ENCODE measurements at places on chromosomes 3 and 15. TPM values are rescaled to one million over a fixed set of nuclear protein-coding genes. Genes with fewer than 3 reads are reported as not detected.

The XCR1 gene
- total RNA-seq: not detected

The UROC1 gene
- not detected for total RNA-seq

GRCh38 chr3:96319166-96319565 lies 495.2 kb upstream of the EPHA6 start:
- DNase-seq: no peak

GRCh38 chr15:99562238-99562637 lies 3.5 kb upstream of the MEF2A start:
- DNase-seq: no peak

DNA sequence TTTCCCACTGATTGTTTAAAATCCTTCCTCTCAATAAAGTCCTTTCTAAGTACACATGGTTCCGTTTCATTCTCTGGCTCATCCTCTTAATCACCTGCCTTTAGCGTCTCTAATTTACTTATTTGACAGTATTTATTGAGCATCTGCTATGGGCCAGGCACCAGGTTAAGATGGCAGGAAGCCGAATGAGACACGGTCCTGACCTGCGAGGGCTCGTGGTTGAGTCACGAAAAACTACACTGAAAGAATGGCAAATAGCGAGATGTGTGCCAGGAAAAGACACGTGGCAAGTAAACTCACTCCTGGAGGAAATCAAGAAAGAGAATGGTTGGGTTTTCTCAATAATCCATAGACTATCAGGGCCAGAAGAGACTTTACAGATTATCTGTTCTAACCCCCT lies 60.9 kb downstream of the HES1 start:
- no peak for DNase-seq

The POLG gene
- total RNA-seq: 56.7 TPM

DNA sequence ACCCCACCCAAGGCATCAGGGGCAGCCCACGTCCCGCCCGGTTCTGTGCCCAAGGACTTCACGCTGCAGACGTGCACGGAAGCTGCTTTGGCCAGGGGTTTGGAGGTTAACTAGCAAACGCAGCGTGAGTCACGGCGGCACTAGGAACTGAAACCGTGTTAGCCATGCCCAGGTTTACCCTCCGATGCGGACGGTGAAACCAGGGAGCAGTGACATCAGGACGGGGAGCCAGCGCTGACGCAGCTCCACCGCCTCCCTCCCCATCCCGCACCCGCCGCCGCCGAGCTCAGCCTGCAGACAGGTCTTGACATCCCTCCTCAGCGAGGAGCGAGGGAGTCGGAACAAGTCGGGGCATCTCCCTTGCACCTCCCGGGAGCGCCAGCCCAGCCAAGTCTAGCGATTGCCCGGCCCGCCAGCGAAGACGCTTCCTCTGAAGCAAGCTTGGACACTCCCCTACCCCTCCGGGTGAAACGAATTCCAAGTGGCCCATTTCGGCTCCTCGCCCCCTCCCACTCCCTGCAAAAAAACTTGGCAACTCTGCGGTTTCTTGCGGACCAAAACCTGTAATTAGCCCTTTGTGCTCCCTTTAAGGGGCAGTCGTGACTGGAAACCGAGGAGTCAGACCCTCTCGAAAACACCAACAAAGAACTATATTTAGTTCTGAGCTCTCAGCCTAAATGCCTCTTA lies 1.4 kb upstream of the RAP2B start:
- peak; percentile 94 for DNase-seq

DNA sequence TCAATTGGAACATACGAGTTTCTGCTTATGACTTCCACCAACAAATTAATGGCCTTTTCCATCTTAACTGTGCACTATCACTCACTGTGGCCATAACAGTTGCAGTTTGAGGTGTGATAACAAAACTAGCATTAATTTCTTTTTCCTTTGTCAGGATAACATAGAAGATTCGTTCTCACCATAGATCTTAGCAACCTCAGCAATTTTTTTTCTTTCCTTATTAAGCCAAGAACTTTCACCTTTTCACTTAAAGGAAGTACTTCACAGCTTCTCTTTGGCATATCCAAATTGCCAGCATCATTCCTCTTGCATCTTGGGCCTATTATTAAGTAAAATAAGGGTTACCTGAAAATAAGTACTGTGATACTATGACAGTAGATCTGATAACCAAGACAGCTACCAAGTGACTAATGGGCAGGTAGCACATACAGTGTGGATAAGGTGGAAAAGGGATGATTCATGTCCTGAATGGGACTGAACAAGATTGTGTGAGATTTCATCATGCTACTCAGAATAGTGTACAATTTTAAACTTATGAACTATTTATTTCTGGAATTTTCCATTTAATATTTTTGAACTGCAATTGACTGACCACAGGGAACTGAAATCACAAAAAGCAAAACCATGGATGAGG lies 46.6 kb downstream of the CEP70 start:
- no peak for DNase-seq

The TRH gene
- 0.22 TPM for total RNA-seq

DNA sequence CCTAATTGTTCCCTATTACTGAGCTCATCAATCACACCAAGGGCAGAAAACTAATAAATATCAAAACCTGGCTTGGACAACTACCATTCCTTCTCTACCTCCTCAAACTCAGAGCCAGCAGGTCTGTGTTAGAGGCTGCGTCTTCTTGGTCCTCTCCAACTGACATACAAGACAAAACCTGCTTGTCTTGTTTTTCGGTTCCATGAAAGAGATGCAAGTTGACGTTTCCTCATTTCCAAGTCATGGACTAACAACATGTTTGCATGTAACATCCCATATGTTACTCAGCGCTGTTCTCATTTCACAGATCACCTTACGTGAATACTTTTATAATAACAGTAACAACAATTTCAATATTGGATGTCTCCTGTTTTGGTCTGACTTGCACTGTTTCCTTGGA lies 110.9 kb downstream of the LMLN start:
- no peak for DNase-seq

The GRK7 gene
- total RNA-seq: not detected

GRCh38 chr3:81255463-81255862 lies 506.0 kb downstream of the GBE1 start:
- no peak for DNase-seq

DNA sequence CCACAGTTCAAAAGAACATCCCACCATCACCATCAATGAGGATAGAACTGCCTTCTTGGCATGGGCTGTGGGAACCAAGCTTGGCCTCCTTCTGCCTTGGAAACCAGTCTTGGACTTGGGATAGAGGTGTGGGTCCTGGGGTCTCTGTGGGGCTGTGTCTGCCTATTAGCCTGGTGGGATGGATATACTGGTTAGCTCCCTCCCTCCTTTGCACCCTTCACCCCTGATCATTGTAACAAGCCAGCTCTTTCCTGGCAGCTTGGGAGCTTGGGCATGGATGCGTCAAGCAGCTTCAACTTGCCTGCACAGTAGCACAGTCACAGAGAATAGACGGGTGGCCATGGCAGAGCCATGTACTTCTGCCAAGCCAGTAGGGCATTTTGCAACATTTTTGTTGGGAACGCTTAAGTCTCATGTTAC lies 65.2 kb downstream of the SMAD6 start:
- no peak for DNase-seq

The ATP13A5 gene
- not detected for total RNA-seq

GRCh38 chr3:125958511-125959316 lies 10.3 kb upstream of the ROPN1B start:
- DNase-seq: peak; percentile 76

The KLHL6 gene
- 0.40 TPM for total RNA-seq

The NOX5 gene
- total RNA-seq: not detected

- DNase-seq: no peak
Observed at GRCh38 chr15:66030650-66031049, 161.4 kb downstream of the RAB11A start.

The HAPLN3 gene
- 7.1 TPM for total RNA-seq

- DNase-seq: peak; percentile 60
Observed at GRCh38 chr3:141680620-141681389, 57.3 kb upstream of the RNF7 start.

DNA sequence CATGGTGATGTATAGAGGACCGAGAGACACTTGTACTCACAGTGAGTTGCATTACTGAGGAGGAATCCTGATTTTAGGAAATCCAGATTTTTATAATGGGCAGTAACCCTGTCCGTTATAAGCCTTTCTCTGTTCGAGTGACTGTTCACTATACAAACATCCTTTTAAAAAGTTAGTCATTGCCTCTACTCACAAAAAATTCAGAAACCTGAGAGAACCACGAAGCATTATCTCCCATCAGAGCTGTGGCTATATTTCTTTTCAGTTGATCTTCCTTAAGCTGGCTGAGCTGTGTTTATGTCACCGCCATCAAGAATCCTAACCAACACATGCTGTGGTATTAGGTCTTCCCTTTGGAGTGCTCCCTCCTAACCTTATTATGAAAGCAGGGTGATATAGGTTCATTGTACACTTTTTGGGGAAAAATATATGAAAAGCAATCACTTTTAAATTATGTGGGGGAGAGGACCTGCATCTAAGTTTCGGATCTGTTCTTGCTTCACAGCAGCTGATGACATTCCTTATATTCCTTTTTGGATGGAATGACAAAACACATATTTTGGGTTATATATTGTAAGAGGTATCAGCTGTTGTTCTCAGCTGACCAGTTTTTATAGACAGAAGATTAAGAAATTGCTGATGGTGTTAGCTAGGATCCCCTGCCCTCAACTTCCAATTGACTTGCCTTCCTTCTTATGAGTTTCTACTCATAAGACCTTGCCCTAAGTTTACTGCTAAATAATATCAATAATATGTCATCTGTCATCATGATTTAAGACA lies 465.9 kb upstream of the RASGRP1 start:
- no peak for DNase-seq

DNA sequence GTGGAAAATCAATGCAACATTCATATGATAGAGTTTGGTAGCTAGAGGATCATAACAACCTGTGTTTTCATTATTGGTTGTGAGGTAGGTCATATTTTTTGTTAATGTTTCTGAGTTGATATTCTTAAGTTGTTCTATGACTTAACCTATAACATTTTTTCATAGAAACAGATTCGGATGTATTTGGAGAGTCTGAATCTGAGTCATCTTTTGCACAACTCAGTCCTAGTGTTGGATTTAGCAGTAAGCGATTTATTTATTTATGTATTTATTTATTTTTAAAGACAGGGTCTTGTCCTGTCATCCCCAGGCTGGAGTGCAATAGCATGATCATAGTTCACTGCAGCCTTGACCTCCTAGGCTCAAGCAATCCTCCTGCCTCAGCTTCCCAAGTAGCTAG lies 292.8 kb upstream of the ZNF717 start:
- DNase-seq: no peak

- no peak for DNase-seq
Observed at GRCh38 chr3:146115619-146116018, 45.4 kb downstream of the PLOD2 start.

DNA sequence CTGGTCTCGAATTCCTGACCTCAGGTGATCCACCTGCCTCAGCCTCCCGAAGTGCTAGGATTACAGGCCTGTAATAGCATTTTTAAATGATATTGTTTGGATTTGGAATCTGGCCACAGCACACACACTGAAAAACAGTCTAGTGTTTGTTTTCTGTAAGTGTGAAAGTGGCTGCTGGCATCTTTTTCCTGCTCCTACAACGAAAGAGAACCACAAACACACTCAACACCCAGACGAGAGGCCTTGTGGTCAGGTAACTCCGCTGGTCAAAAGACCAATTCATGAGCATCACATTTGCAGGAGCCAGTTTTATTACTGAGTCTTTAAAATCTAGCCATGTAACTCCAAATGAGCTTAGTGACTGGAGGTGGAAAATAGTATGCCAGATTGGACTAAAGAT lies 50.2 kb downstream of the IMPG2 start:
- no peak for DNase-seq

Measured in endodermal cell (in vitro differentiated cells).